ENCODE measurements at places on chromosomes 7 and 10.

- no peak for DNase-seq
Observed at GRCh38 chr7:84331616-84332015, 137.0 kb upstream of the SEMA3A start.

DNA sequence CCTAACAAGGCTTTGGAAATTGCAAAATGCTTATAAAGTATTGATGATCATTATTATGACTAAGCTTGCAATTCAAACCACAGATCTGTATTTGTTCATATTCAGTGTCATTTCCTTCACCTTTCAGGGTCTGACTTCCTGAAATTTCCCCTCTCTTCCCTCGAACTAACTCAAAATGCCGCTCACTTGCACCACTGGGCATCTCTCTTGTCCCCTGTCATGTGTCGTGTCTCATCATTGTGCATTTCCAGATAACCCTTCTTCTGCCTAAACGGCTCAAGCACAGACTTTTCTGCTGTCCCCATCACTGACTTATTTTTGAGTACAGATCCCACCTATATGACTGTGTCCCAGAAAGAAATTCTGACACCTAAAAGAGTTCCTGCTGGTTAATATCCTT, 41.0 kb upstream of the CELF2 start:
- DNase-seq, result no peak

DNA sequence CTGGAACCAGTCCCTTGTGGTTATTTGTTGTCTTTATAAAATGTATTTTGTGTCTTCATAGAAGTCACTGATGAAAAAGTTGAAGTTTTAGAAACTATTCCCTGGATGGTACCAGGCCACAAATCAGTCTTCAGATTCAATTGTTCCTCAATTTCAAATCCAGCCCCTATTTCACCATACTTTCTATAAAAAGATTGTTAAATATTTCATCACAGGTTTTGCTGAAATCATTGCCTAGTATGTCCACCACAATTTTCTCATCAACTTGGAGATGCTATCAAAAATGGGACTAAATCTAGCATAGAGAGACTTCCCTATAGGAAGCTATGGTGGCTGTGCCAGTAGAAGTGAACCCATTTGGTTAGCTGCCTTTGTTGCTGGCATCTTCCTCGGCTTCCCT, 118.5 kb downstream of the RAB18 start:
- DNase-seq, result no peak

DNA sequence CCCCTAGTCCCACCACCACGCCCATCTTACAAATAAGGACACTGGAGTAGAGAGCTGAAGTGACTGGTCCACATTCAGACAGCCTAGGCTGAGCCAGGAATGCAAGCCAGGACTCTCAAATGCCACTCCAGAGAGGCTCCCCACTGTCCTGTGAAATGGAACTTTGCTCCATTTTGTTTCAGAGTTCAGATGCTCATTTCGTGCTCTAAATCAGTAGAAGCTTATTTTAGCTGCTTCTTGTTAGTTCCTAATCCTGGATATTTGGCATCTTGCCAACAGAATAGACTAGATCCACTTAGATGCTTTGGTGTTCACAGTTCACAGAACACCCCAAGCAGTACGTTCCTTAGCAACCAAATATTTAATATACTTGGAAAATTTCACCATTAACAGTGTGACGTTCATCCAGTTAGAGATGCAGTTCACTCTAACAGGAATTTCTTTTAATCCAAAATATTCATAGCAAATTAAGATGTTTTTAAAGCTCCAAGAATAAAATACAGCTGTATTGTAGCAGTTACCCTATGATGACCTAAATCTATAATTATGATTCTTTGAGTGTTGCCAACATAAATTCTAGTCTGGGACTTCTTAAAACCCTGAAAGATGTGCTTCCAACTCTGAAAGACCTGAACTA, 7.3 kb downstream of the MMP21 start:
- no peak for DNase-seq

- no peak for DNase-seq
Observed at GRCh38 chr7:135717693-135718092, 10.3 kb downstream of the SLC13A4 start.

DNA sequence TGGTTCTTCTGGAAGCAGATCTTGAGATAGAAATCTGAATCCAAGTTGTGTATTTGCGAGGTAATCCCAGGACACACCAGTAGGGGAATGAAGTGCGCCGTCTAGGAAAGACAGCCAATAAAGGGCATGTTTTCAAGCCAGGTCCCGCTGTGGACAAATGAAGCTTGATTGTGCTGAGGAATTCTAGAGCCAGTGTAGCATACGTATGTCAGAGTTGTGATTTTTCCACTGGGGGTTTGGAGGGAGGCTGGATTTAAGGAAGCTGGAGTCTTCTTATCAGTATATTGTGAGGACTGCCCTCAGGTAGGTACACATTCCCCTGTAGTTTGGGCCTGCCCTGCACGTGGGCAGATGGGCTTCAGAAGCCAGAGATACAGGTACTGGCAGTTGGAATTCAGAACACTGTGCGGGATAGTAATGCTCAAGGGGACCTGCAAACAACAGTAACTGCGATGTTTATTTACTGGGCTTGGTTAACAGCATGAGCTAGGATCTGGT, 50.9 kb downstream of the GALNT11 start:
- DNase-seq, result no peak

- DNase-seq, result peak; percentile 8
Observed at GRCh38 chr10:98170249-98171117, 36.0 kb downstream of the R3HCC1L start.

DNA sequence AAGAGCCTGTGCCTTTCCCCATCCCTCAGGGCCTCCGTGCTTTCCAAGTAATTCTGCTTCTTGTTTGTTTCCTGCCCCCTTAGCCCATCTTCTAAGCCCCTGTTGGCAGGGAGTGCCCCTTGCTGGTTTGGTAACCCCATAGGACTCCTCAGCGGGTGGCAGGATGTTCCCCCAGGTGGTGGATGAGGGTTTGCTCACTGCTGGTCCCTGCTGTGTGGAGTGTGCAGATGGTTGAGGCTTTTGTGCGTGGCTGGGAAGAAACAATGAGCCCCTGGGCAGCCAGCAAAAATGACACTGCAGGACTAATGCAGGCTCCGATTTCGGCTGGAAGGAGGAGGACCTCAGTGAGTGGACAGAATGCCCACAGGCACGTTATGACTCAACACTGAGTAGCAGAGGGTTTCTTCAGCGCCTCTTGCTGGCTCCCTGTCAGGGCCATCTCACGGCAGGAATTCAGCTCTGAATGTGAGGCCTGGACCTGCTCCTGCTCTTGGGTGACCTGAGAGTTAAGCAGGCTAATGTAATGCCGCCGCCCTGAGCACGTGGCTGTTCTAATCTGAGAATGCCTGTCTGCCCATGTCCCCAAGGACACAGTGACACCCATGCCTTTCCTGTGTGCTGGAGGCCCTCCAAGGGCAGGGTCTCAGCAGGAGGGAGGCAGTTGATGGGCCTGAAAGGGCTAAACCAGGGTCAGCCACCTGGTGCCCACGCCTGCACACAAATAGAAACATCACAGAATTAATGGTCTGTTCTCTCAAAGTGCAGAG, 16.6 kb downstream of the BAG3 start:
- DNase-seq, result peak; percentile 62

- no peak for DNase-seq
Observed at GRCh38 chr7:33773053-33773452, 132.3 kb upstream of the BMPER start.

- DNase-seq, result peak; percentile 91
Observed at GRCh38 chr10:13949844-13950542, 363.2 kb downstream of the PRPF18 start.
